ENCODE measurements at places on chromosomes 6 and 20.
A peak's percentile ranks its signal among the peaks of the same experiment; 100 is the strongest.

- no peak for DNase-seq
Measured at GRCh38 chr6:78799682-78800081, 67.7 kb upstream of the IRAK1BP1 start.

GRCh38 chr6:17281100-17281496, at the start of gene RBM24:
TSS of gene RBM24 (plus strand) at chr6:17281361. CDS start at chr6:17281582, 221 bp downstream.
- DNase-seq, result no peak

DNA sequence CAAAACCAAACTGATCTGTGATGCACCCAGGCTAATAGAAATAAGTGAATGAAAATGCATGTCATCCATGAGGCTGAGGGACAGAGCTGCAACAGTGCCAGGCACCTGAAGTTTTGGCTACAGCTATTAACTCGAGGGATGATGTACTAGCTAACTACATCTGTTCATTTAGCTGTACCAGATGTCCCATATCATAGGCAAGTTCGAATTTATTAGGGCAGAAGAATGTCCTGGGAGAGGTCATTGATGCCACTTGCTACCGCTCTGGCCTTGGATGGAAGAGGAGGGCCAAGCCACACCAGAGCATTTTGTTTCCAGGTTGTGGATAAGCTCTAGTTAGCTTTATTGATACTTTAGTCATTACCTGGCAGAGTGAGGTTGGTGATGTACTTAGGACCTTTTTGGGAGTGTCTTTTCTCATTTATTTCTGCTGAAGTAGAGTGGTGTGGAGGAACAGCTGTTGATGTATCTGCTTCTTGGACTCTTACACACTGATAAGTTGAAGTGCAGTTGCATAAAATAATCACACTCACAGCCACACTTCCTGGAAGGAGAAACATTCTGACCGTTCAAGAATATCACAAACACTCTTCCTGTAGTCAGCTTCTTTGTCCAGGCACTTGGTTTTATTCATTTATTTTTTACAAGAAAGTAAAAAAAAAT, 8.2 kb downstream of the ZFAND3 start:
- no peak for DNase-seq

DNA sequence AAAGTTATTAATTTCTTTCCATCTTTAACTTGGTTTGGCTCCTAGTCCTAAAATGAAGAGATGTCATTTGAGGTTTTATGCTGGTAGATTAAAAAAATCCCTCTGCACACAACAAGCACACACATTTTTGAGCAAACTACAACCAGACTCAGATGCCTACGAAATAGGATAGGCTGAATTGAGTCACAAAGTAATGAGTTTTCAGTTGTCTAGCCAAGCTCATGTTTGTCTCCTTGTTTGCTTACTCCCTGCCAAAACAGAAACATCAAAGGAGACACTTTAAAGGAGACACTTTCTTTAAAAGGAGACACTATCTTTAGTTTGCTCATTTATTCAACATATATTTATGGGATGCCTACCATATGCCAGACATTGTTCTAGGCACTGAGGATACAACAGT, 56.2 kb downstream of the TPBG start:
- DNase-seq, result no peak

DNA sequence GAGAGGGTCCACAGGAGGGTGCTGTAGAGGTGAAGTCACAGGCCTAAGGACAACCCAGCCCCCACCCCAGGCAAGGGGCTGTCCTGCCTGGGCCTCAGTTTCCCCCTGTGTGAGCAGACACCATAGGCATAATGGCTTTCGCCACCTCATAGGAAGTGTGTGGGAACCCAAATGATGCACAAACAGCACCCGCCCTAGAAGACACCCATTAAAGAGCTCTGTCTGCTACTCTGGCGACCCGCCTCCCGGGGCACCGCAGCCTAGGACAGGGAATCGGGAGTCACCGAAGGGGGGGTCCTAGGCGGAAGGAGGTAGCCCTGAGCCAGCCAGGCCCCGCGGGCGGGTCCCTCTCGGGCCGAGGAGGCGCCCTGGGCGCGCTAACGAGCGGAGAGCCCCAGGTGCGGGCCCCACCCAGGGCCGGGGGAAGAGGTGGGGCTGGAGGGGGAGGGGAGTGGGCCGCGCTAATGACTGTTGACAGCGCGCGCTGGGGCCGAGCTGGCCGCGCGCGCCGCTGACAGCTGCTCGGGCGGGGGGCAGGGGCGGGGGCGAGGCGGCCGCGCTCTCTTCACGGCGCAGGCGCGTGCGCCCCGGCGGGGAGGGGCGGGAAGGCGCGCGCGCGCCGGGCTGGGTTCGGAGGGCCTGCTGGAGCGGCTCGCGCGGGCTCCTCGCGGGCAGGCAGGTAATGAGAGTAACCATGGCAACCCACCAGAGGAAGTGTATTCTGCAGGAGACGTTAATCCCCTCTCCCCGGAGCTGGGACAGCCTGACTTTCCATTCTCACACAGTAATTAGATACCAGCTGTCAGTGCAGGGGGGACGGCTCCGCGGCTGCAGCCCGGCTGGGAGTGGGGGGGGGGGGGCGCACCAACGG, 48.9 kb downstream of the NOL4L start:
- DNase-seq, result peak; percentile 35

GRCh38 chr20:2932498-2932897, 59.2 kb downstream of the PTPRA start:
- no peak for DNase-seq

DNA sequence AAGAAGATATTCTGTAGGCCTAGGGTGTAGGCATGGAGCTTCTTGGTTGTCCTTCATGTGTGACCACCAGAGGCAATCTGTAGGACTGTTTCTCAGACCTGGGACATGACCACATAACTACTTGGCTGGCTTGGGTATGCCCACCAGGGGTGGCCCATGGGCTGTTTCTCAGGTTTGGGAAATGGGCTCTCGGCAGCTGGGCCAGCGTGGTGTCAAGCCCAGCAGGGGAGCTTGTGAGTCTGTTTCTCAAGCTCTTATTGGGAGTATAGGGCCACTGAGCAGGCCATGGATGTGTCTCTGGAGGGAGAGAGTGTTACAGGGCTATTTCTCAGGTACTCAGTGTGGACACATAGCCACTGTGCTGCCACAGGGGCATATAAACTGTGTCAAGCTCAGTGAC, 2.5 kb upstream of the SEMG2 start:
- no peak for DNase-seq

DNA sequence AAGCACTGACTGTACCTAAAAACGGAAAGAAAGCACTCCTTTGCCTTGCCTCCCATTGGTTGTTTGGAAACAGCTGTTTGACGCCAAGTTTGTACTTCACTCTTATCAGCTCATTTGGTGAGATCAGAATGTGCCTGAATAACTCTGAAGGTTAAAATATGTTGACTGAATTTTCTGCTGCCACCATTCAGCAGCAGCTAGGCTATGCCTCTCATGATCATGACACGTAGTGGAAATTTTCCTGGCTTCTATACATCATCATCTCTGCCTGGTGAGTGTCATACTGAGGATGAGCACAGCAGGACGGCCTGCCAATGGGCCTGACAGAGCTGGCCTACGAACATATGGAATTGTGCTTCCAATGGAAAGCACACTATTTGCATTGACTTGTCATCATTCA, 704.9 kb upstream of the CITED2 start:
- no peak for DNase-seq

DNA sequence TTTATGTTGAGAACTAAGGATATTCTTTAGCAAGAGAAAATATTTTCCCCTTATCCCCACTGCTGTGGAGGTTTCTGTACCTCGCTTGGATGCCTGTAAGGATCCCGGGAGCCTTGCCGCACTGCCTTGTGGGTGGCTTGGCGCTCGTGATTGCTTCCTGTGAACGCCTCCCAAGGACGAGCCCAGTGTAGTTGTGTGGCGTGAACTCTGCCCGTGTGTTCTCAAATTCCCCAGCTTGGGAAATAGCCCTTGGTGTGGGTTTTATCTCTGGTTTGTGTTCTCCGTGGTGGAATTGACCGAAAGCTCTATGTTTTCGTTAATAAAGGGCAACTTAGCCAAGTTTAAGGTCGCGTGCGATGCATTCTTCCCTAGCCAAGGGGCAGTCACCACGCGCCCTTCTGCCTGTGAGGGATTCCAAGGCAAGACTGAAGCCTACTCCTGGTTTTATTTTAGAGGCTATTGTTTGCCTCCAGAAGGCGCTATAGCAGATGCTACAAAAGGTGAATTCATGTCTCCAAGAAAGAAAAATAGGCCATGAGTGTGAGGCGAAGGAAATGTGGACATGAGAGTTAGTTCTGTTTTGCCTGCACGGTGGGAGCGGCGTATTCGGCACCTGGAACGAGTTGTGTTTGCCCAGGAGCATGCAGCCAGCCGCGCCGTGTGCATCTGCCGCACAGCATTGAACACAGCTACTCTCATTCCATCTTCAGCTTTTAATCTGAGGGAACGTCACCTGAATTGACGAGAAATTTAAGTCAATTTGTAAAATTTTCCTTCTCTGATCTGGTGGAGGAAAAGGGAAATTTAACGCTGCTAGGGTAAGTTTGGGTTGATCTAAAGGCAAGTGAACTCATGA, 40.3 kb upstream of the IRF4 start:
- DNase-seq, result no peak

DNA sequence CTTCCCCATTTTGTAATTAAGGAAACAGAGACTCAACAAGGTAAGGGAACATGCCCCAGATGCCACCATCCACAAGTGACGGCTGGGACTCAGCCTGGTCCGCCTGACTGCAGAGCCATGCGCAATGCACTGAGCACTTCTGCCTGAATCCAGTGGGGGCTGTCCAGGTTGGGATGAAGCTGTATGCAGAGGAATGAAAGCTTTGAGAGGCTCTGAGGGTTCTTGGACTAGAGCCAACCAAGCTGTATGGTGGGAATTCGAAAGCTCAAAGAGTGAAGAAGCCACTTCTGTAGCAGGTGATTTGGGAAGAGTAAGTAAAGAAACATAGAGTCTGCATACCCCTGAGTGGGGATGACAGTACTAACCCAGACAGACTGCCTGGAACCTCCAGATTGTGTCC, 127.6 kb upstream of the AKAP12 start:
- no peak for DNase-seq

DNA sequence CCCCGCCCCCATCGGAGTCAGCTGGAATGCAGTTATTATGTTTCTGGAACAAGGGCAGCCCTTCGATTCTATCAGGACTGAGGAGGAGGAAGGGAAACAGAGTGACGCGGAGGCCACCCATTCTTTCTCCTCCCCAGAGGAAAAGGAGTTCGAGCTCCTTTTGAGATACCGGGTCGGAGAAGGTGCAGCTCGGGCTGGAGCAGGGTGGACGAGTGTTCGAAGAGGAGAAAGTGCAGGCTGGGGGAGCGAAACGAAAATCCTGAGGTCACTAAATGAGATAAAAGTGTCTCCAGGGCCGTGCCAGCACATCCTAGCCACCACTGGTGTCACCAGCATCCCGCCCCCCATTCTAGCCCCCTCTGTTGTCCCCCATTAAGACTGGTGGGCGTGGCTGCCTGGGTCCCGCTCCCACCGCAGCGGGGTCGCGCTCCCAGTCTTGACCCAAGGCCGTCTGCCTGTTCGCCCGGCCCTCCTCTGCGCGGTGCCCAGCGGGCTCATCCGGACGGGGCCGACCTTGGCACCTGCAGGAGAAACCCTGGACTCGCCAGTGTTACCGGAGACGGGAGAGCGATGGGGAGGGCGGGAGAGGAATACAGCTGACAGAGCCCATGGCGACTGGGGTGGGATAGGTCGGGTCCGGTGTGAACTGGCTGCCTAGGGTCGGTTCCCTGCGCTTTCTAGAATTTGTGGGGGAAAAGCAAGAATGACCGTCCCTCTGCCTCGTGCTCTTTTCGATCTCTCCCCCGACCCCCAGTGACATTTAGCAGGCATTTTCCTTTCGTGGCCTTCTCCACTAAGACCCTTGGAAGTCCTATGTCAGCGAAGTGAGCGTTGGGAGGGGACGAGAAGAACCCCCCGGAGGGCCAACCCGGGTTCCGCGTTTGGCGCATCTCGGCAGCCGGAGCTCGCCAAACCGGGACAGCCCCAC, 16.2 kb downstream of the FOXA2 start:
- no peak for DNase-seq

DNA sequence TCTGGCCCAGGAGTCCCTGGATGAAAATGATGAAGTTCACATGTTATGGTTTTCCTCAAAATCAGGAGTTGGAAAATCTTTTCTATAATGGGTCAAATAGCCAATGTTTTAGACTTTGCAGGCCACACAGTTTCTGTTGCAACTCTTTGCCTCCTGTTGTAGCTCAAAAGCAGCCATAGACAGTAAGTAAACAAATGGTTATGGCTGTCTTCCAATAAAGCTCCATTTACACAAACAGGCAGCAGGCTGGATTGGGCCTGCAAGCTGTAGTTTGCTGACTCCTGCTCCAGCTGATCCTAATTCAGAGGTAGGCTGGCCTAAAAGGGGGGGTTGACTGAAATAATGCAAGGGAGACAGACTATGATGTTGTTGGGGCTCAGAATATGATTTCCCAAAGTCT, 33.0 kb downstream of the METTL24 start:
- no peak for DNase-seq

DNA sequence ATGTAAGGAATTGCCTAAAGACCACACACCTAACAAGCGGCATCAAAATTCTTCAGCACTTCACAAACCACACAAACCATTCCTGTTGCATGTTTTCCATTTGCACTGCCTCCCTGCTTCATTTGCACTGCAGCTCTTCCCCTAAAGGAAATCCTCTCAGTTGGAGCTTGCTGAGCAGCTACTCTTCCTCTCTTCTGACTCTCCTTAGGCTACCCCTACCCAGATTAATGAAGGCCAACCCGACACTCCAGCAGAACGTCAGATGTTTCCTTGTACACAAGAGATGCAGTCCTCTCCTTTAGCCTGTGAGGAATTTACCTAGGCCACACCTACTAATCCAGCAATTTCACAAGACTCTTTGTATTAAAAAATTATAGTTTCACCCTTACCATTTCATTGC, 8.1 kb downstream of the BEND6 start:
- no peak for DNase-seq

Data from iPS DF 19.7 (cell line).